ENCODE measurements at places on chromosomes 2 and 18. TPM values are rescaled to one million over a fixed set of nuclear protein-coding genes. Genes with fewer than 3 reads are reported as not detected.

The SAG gene
- not detected for total RNA-seq

The RESP18 gene
- total RNA-seq = not detected

The REG3A gene
- total RNA-seq = not detected

The RNF181 gene
- 113 TPM for total RNA-seq
